ENCODE measurements at places on chromosomes 4 and X.

GRCh38 chrX:151983186-151983585 is 8.7 kb upstream of the GABRE start:
- DNase-seq = no peak

DNA sequence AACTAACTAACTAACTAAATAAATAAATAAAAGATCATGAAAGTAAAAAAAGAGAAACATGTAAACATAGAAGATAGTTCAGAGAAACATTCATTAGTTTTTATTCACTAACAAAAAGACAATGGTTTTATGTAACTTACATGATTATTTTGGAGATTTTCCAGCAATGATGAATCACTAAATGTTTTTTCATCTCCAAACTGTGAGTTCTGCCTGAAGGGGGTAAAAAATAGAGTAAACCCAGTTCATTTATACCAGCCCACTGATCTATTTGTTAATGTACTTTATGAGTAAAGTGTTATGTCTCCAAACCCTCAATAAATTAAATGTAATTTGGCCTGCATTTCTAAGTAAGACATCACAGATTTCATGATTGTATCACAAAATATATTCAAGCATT is 101.1 kb downstream of the ATP8A1 start:
- no peak for DNase-seq

DNA sequence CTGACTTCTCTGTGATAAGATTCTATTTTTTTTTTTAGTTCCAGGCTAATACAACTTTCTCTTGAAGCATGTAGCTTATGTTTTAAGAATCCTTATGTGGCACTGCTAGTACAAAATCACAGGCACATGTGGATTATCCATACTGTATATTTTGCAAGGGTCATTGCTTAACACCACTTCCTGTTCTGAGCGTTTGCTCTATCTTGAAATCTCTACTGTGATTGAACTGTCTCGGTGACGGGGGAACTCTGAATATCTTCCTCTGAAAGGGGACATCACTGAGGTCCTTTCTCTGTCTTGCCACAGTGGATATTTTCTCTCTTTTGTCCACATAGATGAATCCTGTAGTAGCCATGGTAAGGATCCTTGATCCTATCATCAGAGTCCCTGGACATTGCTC is 2.1 kb upstream of the WFS1 start:
- DNase-seq = no peak

DNA sequence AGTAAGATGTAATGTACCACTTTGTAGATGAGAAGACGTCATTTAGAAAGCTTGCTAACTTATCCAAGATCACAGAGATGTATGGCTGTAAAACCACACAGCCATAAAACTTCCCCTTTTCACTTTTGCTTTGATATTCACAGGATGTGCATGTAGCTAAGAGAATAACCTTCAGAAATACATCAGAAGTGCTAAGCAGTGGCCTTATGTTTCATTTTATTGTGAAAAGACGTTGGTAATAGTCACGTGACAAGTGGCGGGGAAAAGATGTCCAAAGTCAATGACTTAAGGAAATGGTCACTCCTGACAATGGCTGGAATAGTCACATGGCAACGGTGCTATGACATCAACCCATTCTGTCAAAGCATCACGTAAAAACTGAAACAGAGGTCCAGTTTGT is 12.9 kb upstream of the WDR17 start:
- DNase-seq = no peak

DNA sequence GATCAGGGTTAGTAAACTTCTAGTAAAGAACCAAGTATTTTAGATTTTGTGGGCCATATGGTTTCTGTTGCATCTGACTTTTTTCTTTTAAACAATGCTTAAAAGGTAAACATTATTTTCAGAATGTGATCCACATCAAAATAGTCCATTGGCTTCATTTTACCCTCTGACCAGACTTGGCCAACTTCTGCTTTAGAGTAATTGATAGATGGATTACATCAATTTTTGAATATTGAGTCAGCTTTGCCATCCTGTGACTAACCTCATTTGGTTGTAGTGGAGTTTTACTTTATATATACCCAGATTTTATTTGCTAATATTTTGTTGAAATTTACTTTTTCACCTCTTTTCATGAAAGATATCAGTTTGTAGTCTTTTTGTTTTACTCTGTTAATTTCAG is 559.8 kb downstream of the TLL1 start:
- DNase-seq = no peak

DNA sequence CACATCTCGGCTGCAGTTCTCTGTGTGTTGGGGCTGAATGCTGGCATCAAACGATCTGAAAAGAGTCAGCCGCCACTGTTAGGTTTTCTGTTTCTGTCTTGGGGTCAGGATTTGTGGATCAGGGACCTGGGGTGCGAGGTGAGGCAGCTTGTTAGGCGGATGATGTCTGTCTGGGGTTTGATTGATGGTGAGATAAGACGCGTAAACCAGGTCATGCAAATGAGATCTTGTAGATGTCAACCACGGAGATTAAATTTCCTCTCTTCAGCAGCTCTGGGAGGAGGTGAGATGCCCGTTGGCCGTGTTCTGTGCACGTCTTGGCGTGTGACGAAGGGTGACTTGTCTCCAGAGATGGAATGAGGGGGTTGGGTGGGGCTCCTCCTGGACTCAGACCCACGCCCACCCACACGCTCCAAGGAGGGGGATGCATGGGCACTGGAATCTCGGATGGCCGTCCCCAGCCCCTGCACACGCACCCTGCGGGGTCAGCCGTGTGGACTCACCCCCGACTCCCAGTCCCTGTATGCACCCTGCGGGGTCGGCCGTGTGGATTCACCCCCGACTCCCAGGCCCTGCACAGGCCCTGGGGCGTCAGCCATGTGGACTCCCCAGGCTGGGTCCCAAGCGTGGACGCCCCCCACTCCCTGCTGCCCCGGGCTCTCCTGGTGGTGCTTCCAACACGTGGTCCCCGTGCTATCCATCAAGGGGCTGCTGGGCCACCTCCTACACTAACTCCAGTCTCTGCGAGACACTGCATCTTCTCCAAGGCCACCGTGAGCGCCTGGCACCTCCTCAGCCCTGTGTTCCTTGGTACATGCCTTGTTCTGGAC is 16.0 kb upstream of the UVSSA start:
- DNase-seq = no peak

Data from GM12892 (cell line).